ENCODE measurements at places on chromosomes 16 and 17. TPM values are rescaled to one million over a fixed set of nuclear protein-coding genes. Genes with fewer than 3 reads are reported as not detected.

- H3K27me3 ChIP-seq = no peaks in the 10 kb centered on the region
- peaks cover 30% of the 10 kb centered on the region for H3K4me1 ChIP-seq
- DNase-seq = peak; percentile 56
- H3K27ac ChIP-seq = no peak within 1 kb of the TSS
- H3K4me3 ChIP-seq = peak within 1 kb of the TSS; percentile 33
- H3K36me3 ChIP-seq = no peaks in the 10 kb centered on the region
These were observed at the start of gene ADGRG1 for GRCh38 chr16:57628008-57628781. Gene ADGRG1, plus strand, starts transcription at chr16:57628630. Its CDS starts 21,658 bp downstream, at chr16:57650288.

Gene TMEM220
- 1.4 TPM for total RNA-seq

- H3K27me3 ChIP-seq = no peaks in the 10 kb centered on the region
- H3K4me1 ChIP-seq = no peaks in the 10 kb centered on the region
- H3K4me3 ChIP-seq = no peak overlapping the region
- no peak overlapping the region for H3K27ac ChIP-seq
- no peaks in the 10 kb centered on the region for H3K36me3 ChIP-seq
These were observed 173.0 kb upstream of the GOT2 start for GRCh38 chr16:58906981-58907715.

DNA sequence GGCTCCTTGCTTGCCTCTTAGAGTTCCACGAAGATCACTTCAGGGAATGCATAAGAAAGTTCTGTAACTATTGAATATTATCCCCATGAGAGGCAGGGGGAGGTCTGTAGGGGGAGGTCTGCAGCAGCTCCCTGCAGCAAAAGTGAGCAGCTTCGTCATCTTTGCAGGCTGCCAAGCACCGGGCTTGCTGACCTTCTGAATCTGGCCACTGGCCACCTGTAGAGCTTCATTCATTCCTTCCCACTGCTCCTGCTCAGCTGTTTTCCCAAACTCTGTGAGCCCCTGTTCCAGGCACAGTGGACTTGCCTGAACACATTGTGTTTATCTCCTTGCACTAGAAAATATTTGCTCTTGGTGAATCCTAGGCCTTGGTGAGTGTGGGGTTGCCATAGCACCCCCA is 443.3 kb downstream of the HAPSTR1 start:
- no peak for DNase-seq
- H3K4me3 ChIP-seq = no peak overlapping the region
- H3K36me3 ChIP-seq = no peaks in the 10 kb centered on the region

DNA sequence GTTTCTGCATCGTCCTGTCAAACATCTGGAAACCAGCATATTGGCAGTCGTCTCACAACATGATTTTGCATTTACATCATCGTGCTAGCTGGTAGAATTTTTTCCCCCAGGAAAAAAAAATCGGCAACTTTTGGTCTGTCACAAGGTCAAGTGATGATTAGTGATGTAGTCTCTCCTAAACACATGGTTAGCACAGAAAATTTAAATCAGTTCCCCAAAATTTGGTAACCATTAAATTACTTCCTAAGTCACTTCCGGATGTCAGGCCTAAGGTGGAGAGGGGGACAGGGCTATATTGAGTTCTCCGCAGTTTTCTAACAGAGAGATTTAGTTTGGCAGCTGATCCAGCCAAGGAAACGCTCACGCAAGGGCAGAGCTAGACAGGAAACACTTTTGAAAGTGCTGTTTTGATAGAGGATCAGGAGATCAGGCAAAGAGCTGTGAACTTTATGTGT is 271.0 kb upstream of the TBX2 start:
- no peak overlapping the region for H3K4me3 ChIP-seq
- no peaks in the 10 kb centered on the region for H3K27me3 ChIP-seq
- no peaks in the 10 kb centered on the region for H3K4me1 ChIP-seq
- H3K27ac ChIP-seq = no peak overlapping the region

- no peak overlapping the region for H3K4me3 ChIP-seq
- no peaks in the 10 kb centered on the region for H3K27me3 ChIP-seq
- H3K4me1 ChIP-seq = peaks cover 17% of the 10 kb centered on the region
These were observed 32.0 kb upstream of the CIBAR2 start for GRCh38 chr16:85144026-85144915.

- H3K27ac ChIP-seq = no peak overlapping the region
- H3K4me3 ChIP-seq = no peak overlapping the region
- DNase-seq = no peak
- H3K4me1 ChIP-seq = peaks cover 5% of the 10 kb centered on the region
- H3K27me3 ChIP-seq = no peaks in the 10 kb centered on the region
These were observed 305.1 kb upstream of the GOT2 start for GRCh38 chr16:59039066-59039720.

GRCh38 chr16:49625311-49626065 is 230.4 kb downstream of the ZNF423 start:
- no peaks in the 10 kb centered on the region for H3K27me3 ChIP-seq
- H3K27ac ChIP-seq = no peak overlapping the region
- no peaks in the 10 kb centered on the region for H3K36me3 ChIP-seq
- H3K4me3 ChIP-seq = no peak overlapping the region
- no peaks in the 10 kb centered on the region for H3K4me1 ChIP-seq
- DNase-seq = no peak

GRCh38 chr17:75468779-75469373 is 12.4 kb downstream of the TMEM94 start:
- no peak overlapping the region for H3K4me3 ChIP-seq
- H3K36me3 ChIP-seq = peaks cover 24% of the 10 kb centered on the region
- H3K27ac ChIP-seq = no peak overlapping the region
- DNase-seq = no peak
- H3K4me1 ChIP-seq = no peaks in the 10 kb centered on the region

DNA sequence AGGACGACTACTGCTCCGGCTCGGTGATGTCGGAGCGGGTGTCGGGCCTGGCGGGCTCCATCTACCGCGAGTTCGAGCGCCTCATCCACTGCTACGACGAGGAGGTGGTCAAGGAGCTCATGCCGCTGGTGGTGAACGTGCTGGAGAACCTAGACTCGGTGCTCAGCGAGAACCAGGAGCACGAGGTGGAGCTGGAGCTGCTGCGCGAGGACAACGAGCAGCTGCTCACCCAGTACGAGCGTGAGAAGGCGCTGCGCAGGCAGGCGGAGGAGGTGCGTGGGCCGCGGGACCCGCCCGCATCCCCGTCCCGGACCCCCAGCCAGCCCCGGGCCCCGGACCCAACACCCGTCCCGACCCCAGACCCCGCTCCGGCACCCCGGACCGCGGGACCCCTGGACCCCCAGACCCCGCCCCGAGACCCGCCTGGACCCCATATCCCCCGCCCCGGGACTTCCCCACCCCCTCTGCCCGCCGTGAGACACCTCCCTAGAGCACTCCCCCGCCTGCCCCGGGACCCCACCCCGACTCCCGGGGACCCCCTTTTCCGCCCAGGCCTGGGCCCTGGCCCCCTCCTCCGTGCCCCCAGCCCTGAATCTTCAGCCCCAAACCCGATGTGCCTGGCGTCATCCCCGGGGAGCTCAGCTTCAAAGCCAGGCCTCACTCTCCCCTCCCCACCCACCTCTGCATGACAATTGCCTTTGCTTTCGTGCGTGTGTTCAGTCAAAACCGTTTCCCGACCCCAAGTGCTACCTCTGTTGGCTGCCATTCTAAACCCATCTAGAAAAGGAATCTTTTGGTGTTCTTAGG is 594 bp downstream of the MAPK8IP3 start:
- H3K27ac ChIP-seq = peak overlapping the region; percentile 72
- H3K4me1 ChIP-seq = peaks cover 39% of the 10 kb centered on the region
- H3K36me3 ChIP-seq = no peaks in the 10 kb centered on the region
- no peaks in the 10 kb centered on the region for H3K27me3 ChIP-seq

Gene DNAAF8
- not detected for total RNA-seq

DNA sequence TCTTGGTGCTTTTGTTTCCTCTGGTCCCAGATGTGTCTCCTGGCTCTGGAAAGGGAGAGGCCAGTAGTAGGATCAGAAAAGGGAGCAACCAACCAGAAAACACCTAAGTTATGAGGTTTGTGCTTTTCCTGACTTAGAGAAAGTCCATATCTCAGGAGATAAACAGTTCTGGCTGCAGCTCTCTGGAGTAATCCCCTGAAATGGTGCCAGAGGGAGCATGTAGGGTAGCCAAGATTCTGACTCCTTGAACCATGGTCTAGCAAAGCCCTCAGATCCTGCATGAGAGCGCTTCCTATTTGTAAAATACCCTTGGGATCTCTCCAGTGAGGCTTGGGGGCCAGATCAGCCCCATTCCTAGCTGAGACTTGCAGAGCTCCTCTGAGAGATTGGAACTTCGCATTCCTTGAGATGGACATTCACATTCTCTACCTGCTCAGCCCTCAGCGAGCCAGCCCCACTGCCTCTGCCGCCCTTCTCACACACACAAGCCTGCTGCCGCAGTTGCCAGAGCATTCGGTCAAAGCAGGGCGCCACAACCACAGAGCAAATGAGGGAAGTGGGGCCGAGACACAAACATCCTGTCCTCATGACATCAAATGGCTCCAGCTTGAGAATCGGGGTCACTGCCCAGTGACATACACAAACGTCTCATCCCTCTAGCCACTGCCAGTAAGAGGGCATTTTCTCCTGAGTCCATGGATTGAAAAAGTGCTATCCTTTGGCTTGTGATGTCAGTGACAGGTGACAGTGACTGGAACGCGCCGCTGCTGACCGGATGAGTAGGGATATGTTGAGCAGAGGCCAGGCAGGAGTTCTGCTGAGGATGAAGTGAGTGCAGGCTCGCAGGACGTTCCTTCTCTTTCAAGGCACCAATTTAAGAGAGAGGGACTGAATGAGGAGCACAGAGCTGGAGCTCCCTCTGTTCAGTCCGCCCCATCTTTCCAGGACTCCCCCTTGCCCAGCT is 5.0 kb downstream of the ABHD15 start:
- H3K36me3 ChIP-seq = peaks cover 6% of the 10 kb centered on the region
- DNase-seq = peak; percentile 44
- no peaks in the 10 kb centered on the region for H3K27me3 ChIP-seq
- H3K4me3 ChIP-seq = no peak overlapping the region
- peaks cover 64% of the 10 kb centered on the region for H3K4me1 ChIP-seq

DNA sequence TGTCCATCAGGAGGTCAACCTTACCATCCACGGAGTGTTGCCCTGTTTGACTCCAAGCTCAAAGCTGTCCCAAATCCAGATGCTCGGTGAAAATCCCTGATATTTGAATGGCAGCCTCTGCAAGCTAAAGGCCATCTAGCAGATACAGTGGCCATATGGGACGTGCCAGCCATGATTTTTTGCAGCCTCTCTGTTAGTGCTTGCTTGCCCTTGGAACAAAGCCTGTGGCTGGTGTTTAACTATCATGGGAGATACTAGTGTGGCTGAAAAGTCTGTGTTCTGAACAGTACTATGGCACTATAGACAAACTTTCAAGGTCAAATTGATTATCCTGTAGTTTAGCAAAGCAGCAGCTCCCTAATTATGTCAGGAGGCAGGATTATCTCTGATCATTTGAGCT is 214.3 kb downstream of the CDH13 start:
- H3K4me1 ChIP-seq = no peaks in the 10 kb centered on the region
- no peak overlapping the region for H3K4me3 ChIP-seq
- DNase-seq = no peak
- no peaks in the 10 kb centered on the region for H3K36me3 ChIP-seq
- H3K27ac ChIP-seq = no peak overlapping the region

DNA sequence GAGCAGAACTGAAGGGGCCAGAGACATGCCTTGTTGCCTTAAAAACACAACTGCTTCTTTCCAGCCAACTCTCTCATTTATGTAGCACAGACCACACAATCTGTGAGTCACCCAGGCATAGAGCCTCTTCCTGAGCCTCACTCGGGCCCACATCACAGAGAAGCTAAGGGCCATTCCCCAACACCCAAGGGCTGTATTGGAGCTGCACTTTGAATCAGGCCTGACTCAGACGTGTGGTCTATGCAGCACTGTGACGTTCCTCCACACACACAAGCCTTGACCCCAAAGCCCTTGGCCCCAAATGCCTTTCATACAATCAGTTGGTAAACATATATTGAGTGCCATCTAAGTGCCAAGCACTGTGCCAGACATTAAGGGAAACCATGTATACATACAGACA is 308.9 kb upstream of the DYNLRB2 start:
- H3K27ac ChIP-seq = no peak overlapping the region
- no peak for DNase-seq
- H3K4me1 ChIP-seq = no peaks in the 10 kb centered on the region
- peaks cover 2% of the 10 kb centered on the region for H3K27me3 ChIP-seq
- H3K4me3 ChIP-seq = no peak overlapping the region

- H3K4me1 ChIP-seq = no peaks in the 10 kb centered on the region
- no peaks in the 10 kb centered on the region for H3K27me3 ChIP-seq
- H3K4me3 ChIP-seq = no peak overlapping the region
- H3K36me3 ChIP-seq = peaks cover 49% of the 10 kb centered on the region
These were observed 22.2 kb upstream of the CLEC18A start for GRCh38 chr16:69928856-69929400.

GRCh38 chr17:66183529-66183928 is 8.4 kb downstream of the CEP112 start:
- no peak overlapping the region for H3K4me3 ChIP-seq
- no peak overlapping the region for H3K27ac ChIP-seq
- H3K27me3 ChIP-seq = no peaks in the 10 kb centered on the region
- no peaks in the 10 kb centered on the region for H3K4me1 ChIP-seq
- H3K36me3 ChIP-seq = no peaks in the 10 kb centered on the region
- DNase-seq = no peak

- peak overlapping the region; percentile 54 for H3K27ac ChIP-seq
- DNase-seq = peak; percentile 76
- no peaks in the 10 kb centered on the region for H3K27me3 ChIP-seq
- H3K4me3 ChIP-seq = peak overlapping the region; percentile 32
These were observed 6.2 kb downstream of the PHOSPHO1 start for GRCh38 chr17:49224198-49224996.

Gene CCL16
- total RNA-seq = not detected

DNA sequence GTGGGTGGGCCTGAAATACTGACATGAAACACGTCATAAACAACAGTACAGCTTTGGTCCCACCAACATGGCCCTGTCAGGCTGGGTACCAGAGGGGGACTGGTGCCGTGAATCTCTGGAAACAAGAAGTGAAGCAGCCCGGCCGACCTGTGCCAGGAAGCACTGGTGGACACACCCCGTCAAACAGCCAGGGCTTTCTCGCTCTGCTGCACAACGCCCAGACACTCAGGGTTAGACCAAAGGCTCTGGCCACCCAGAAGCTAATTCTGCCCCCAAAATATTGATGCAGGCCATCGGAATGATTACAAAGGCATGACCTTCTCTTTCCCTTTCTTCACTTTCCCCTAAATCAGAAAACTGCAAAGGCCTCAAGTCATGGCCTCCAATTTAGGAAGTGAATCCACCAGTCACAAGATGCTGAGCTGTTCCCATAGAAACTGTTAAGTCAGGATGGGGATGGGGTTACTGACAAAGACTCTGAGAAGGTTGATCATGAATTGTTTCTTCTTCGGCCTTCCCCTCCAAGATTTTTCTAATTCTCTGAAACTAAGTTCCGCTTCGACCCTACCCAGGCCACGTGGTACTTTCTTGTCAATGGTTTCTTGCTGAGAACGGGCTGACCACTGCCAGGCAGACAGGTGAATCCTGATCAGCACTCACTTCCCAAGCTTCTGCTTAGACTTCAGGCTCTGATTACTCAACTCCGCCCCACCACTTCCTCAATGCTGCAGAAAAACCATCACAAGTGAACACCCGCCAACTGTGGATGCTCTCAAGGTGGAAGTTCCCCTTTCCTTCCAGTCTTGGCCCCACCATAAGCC is 6.7 kb downstream of the PITPNA start:
- H3K27me3 ChIP-seq = no peaks in the 10 kb centered on the region
- H3K36me3 ChIP-seq = peaks cover 21% of the 10 kb centered on the region
- DNase-seq = no peak
- peak overlapping the region; percentile 9 for H3K27ac ChIP-seq
- peaks cover 20% of the 10 kb centered on the region for H3K4me1 ChIP-seq

Gene TEDC2
- 2.2 TPM for total RNA-seq

GRCh38 chr17:8934346-8934745 is 31.2 kb downstream of the PIK3R5 start:
- H3K36me3 ChIP-seq = peaks cover 16% of the 10 kb centered on the region
- H3K27ac ChIP-seq = peak overlapping the region; percentile 86
- DNase-seq = no peak

Gene IRF8
- 167 TPM for total RNA-seq

Gene EVPLL
- total RNA-seq = 0.28 TPM
